GDM1 (cell line): ENCODE measurements at places on chromosomes 2 and 18.

DNA sequence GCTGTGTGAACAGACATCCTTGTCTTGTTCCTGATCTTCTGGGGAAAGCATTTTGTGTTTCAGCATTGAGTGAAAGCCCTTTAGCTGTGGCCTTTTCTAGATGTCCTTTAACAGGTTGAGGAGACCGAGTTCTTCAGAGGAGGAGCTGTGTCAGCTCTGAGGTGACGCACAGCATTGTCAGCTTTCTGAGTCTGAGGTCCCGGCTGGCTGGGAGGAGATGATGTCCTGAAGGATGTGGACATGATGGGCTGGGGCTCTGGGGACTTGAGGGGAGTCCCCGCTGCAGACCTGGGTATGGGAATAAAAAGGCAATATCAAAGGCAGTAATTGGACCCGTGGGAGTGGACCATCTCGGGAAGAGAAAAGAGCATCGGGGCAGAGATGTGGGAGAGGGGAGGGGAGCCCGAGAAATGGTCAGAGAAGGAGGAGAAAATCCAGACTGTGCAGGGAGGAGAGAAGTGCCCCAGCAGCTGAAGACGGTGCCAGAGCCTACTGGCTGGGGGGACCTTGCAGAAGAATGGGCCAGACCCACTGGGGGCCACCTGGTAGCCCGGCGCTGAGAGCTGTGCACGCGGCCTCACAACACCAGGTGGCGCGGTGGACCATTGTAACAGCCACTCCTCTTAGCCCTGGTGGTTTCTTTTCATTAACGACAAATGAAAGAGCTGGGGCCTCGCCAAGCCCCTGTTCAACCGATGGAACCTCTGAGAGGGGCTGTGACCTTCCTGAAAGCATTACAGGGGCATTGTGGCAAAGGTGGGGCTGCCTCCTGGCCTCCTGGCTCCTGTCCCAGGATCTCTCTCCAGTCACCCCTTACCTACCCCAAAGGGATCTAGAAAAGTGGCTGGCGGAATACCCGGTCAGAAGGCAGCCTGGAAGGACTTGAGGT lies 61.6 kb downstream of the ST3GAL5 start:
- peak; percentile 55 for DNase-seq

GRCh38 chr2:174964404-174964803 lies 40.8 kb downstream of the CHN1 start:
- no peak for DNase-seq

- DNase-seq: no peak
These were observed 1.8 kb downstream of the SEC11C start for GRCh38 chr18:59141294-59142068.

- DNase-seq: peak; percentile 14
These were observed 117.4 kb upstream of the CWC22 start for GRCh38 chr2:180124273-180125139.

DNA sequence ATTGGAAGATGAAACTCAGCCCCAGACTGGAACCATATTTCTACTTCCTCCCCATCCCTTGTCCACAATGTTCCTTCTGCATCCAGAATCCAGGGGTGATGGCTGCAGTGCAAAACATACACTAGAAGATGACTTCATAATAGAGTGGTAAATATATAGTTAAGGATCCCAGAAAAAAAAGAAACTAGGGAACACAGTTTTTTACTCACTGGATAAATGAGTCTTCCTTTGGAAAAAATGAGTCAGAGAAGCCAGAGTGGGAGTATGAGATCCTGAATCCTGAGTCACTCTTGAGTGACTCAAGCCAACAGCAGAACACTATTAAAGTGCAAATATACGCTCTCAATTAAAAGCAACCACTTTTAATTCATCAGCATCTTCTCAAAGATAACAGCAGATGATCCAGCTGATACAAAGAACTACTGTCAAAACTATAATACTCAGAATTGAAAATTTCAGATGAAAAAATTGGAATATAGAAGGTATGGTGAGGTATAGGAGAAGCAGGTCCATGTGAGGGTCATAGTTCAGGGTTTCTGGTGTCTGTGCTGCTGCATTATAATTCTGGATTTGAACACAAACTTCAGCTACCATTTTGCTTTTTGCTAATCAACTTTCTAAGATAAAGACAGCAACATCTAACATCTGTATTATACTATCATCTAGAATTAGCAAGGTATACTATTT lies 987.2 kb upstream of the CDH2 start:
- DNase-seq: no peak

GRCh38 chr2:200089040-200089755 lies 133.8 kb downstream of the MAIP1 start:
- DNase-seq: no peak

DNA sequence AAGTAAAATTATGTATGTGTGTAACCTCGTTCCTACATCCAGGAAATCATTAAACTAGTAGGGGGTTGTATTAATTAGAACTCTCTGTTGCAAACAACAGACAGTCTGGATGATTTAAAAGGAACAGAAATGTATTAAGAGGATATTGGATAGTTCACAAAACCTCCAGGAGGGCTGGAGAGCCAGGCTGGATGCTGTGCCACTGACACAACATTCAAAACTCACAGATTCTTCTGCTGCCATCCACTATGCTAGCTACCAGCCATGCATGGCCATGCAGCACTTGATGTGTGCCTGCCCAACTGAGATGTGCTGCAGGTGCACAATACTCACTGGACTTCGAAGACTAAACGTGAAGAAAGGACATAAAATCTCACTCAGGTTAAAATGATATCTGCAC lies 48.2 kb upstream of the SH3RF3 start:
- no peak for DNase-seq

GRCh38 chr2:50769406-50770181 lies 262.3 kb downstream of the NRXN1 start:
- no peak for DNase-seq

DNA sequence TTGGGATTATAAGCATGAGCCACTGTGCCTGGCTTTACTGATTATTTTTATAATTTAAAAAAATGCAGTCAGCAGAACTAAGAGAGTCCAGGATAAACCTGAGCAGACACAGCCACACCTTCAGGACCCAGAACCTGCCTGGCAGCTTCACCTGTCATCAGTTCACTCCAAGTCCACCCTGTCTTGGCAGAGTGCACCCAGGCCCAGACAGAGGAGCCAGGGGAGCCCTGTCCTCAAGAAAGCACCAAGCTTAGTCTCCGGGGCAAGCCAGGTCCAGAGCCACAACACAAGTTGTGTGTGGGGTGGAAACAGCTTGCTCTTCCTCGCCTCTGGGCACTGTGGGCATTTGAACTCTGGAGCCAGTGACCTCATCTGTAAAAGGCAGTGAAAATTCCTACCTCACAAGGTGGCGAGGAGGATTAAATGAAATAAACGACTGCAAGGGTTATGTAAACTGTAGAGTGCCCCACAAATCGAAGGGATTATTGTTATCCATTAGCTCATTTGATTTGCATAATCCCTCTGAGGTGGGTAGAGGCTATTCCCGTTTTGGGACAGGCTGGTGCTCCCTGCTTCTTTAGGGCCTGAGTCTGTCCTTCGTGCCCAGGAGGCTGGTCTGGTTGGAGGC lies 24.7 kb downstream of the MYCN start:
- DNase-seq: no peak
